Mesenchymal stem cell (in vitro differentiated cells and primary cell): ENCODE measurements at places on chromosomes 12 and 14.

DNA sequence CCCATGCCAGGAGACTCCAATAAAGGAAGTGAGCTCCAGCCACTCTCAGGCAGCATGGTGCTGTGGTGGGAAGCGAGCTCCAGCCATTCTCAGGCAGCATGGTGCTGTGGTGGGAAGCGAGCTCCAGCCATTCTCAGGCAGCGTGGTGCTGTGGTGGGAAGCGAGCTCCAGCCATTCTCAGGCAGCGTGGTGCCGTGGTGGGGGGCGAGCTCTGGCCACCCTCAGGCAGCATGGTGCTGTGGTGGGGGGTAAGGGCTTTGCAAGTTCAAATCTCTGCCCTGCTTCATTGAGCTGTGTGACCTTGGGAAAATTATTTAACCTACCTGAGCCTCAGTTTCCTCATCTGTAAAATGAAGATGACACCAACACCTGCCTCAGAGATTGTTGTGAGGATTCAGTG lies 975.1 kb downstream of the BCL11B start:
- H3K27me3 ChIP-seq, result no peaks in the 10 kb centered on the region
- no peak overlapping the region for H3K4me3 ChIP-seq
- no peak overlapping the region for H3K27ac ChIP-seq

DNA sequence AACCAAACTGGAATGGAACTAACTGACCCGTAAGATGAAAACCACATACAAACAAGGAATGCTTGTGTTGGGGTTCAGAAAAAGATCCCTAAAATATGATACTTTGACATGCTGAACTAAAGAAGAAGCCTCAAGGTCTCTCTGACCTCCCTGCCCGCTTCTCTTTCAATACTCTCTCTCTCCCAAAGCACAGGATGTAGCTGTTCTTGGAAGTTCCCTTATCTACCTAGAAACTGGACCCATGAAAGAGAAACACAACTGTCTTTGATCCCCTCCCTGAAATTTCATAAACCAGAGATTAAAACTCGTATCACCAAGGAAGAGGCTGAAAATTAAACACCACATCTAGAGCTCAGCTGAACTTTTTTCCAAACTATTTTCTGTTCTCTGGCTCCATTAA lies 76.7 kb upstream of the FERMT2 start:
- no peaks in the 10 kb centered on the region for H3K4me1 ChIP-seq
- H3K4me3 ChIP-seq, result no peak overlapping the region
- no peaks in the 10 kb centered on the region for H3K36me3 ChIP-seq
- no peaks in the 10 kb centered on the region for H3K27me3 ChIP-seq

GRCh38 chr12:94614288-94614721 lies 36.1 kb downstream of the TMCC3 start:
- H3K4me1 ChIP-seq, result peaks cover 19% of the 10 kb centered on the region
- no peak for DNase-seq

DNA sequence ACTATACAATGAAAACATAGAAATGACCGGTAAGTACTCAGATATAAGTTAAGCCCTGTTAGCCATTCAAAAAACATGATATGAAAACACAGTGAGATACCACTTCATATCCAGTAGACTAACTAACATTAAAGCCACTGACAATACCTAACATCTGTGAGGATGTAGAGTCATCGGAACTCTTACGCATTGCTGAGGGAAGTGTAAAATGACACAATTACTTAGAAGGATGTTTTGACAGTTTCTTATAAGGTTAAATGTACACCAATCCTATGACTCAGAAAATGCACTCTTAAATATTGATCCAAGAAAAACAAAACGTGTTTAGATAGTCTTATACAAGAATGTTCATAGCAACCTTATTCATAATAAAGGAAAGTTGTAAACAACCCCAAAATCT lies 782.9 kb downstream of the BCL11B start:
- no peaks in the 10 kb centered on the region for H3K4me1 ChIP-seq
- no peaks in the 10 kb centered on the region for H3K27me3 ChIP-seq
- no peaks in the 10 kb centered on the region for H3K36me3 ChIP-seq
- H3K27ac ChIP-seq, result no peak overlapping the region
- no peak for DNase-seq

GRCh38 chr12:122100568-122100967 lies 22.0 kb downstream of the MLXIP start:
- DNase-seq, result no peak
- H3K27ac ChIP-seq, result no peak overlapping the region
- no peaks in the 10 kb centered on the region for H3K27me3 ChIP-seq
- peaks cover 3% of the 10 kb centered on the region for H3K36me3 ChIP-seq
- no peak overlapping the region for H3K4me3 ChIP-seq

DNA sequence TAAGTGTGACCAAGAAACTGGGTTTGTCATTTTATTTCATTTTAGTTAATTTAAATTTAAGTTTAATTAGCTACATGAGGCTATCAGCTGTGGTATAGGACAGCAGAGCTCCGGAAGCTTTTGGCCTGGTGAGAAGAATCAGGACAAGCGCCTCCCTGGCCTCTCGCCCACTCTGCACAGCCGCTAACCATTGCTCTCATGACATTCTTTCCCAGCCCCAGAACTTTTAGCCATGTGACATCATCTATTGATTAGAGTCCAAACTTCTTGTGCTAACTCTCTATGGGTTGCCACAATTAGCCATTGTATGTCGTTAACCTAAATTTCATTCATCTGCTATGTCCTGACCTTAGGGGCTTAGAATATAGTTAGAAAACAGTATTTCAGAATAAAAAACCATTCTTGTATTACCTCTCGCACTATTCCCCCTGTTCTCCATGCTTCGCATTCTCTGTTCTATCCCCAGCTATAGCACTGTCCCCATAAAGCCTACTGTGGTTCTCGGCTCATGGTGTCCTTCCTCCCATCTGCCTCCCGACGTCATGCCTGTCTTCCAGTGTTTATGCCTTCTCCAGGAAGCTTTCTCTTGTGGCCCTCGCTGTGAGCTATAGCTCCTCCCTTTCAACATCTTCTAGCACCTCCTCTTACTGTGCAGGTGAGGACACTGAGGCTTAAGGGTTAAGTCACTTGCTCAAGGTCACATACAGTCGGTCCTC lies 23.5 kb downstream of the SSH1 start:
- DNase-seq, result peak; percentile 76
- H3K36me3 ChIP-seq, result peaks cover 64% of the 10 kb centered on the region
- H3K27ac ChIP-seq, result peak overlapping the region; percentile 100
- peaks cover 33% of the 10 kb centered on the region for H3K4me1 ChIP-seq
- no peaks in the 10 kb centered on the region for H3K27me3 ChIP-seq
- no peak overlapping the region for H3K4me3 ChIP-seq

GRCh38 chr12:107983756-107984472 lies 145.2 kb upstream of the WSCD2 start:
- no peaks in the 10 kb centered on the region for H3K4me1 ChIP-seq
- H3K4me3 ChIP-seq, result no peak overlapping the region
- DNase-seq, result no peak
- H3K27me3 ChIP-seq, result peaks cover 9% of the 10 kb centered on the region
